Stimulated activated CD4-positive, alpha-beta T cell treated with anti-CD3 and anti-CD28 coated beads, Interleukin-4, amount 100 ng/mL, for 4 hours (primary cell): ENCODE measurements at places on chromosomes 3 and 15.

- no peak for DNase-seq
Measured at GRCh38 chr15:25688166-25688565, 175.0 kb downstream of the ATP10A start.

DNA sequence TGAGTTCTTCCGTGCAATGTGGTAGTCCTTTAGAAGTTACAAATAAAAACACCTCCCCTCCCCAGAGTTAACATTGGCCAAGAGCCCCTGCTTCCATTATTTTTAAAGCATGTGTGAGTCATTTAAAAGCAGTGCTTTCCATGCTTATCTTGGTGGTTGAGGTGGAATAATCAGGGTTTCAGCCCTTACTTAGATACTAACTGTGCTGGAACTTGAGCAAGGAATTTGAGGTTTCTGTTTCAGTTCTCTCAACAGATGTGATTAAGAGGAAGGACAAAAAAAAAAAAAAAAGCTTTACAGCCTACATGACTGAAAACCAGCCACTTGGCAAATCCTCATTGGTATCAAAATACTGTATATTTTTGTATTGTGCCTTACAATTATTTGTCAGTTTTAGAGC is 64.5 kb downstream of the CGNL1 start:
- DNase-seq, result no peak

GRCh38 chr3:140397847-140398246 is 280.0 kb upstream of the TRIM42 start:
- DNase-seq, result no peak

DNA sequence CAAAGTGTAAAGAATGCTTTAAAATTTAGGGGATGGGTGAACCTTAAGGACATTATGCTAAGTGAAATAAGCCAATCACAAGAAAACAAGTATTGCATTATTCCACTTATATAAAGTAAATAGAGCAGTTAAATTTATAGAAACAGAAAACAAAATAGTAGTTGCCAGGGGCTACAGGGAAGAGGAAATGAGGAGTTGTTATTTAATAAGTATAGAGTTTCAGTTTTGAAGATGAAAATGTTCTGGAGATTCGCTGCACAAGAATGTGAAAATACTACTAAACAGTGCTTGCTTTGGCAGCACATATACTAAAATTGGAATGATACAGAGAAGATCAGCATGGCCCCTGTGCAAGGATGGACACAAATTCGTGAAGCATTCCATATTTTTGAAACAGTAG is 32.0 kb downstream of the DNAH12 start:
- no peak for DNase-seq

GRCh38 chr3:127491323-127491722 is 99.2 kb downstream of the TPRA1 start:
- DNase-seq, result no peak

DNA sequence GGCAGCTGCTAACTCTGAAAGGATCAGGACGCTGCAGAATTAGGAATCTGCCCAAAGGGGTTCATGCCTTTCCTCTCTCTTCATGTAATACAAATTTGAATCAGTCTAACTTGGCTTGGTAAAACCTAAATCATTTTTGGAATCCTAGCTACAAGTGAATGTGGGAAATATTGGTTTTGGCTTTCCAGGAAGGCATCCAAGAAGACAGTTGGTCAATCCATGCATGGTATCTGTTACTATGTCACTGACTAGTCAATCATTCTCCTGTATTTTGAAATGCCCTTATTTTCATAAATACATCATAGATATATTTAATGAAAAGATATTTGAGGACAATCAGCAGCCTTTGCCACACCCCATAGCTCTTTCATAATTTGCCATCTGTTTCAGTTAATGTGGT is 7.5 kb upstream of the PLS1 start:
- DNase-seq, result no peak

GRCh38 chr15:74795966-74796625 is 14.2 kb downstream of the CSK start:
- peak; percentile 63 for DNase-seq

- DNase-seq, result no peak
Measured at GRCh38 chr15:83445643-83446042, 1.5 kb upstream of the SH3GL3 start.

DNA sequence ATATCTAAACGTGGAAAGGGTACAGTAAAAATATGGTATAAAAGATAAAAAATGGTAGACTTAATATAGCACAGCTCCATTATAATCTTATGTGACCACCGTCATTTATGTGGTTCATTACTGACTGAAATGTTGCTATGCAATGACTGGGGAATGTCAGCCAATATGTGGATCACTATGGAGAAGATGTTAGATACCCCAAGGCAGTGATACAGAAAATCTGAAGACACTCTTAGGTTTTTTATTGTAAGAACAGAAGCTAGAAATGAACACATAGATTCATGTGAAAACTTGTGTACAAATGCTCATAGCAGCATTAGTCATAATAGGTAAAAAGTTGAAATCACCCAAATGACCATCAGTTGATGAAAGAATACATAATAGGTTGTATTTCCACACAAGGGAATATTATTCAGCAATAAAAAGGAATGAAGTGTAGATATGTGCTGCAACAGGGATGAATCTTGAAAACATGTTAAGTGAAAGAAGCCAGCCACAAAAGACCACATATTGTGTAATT is 18.4 kb downstream of the MEF2A start:
- DNase-seq, result no peak

DNA sequence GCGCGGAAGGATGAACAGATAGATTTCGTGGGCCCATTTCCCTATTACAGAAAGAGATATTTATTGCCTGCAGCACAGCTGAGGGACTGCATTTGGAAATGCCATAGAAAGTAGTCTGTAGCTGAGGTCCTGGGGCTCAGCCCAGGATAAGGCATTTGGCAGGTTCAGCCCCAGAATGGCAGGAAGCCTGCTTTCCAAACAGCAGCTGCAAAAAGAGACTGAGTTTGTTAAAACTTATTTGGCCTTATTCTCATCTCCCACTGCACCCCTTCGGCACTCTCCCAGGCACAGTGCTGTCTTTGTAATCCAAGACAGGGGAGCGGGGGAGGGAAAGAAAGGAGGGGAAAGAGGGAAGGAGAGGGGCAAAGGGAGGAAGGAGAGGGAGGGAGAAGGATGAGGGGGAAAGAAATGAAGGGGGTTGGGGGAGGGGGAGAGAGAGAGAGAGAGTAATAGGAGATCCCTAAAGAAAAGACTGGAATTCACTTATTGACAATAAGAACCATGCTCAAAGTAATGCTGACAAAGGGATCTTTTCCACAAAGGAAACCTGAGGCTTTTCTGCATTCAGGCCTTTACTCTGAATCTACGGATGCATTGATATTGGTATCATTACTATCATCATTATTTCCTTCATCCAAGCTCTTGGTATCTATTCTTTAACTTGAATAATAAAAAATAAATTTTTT is 94.0 kb upstream of the LRRN1 start:
- no peak for DNase-seq

- DNase-seq, result no peak
Measured at GRCh38 chr15:66292571-66293418, 573 bp upstream of the DIS3L start.

GRCh38 chr15:96361309-96362010 is 31.0 kb downstream of the NR2F2 start:
- no peak for DNase-seq
